ENCODE measurements at places on chromosomes 12 and 14. TPM values are rescaled to one million over a fixed set of nuclear protein-coding genes. Genes with fewer than 3 reads are reported as not detected.

GRCh38 chr12:13117029-13117428 is 13.6 kb upstream of the GSG1 start:
- no peaks in the 10 kb centered on the region for H3K36me3 ChIP-seq
- H3K27me3 ChIP-seq: no peaks in the 10 kb centered on the region
- H3K4me1 ChIP-seq: no peaks in the 10 kb centered on the region
- DNase-seq: no peak
- no peak overlapping the region for H3K4me3 ChIP-seq

DNA sequence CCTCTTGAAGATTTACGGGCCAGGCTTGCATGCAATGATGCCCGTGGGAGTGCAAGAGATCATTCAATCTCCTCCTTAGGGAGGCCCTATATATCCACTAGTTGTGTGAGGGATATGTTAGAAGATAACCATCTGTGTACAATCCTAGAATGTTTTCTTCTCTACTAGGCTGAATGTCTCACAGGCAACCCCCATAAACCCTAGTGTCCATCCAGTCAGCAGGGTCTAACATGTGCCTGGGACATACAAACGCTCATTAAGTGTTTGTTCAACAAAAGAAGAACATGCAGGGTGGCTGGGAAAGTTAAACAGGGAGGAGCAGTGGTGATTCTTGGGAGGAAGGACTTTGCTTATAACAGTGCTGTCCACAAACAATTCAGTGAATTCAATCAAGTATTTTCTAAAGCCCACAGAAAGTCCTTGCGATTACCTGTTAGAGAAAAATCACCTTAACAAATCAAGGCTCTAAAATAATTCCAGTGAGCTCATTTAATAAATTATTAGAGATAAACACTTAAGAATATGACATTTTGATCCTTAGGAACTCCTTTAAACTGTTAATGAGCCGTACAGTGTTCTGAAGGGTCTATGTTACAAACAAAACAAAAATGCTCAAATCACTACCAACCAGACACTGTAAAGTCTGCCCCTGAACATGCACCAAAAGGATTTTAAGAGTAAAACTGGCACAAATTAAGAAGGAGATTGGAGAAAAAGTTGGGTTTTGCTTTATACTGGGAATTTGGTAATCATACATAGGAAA is 96.6 kb upstream of the FERMT2 start:
- no peaks in the 10 kb centered on the region for H3K4me1 ChIP-seq
- H3K27ac ChIP-seq: no peak overlapping the region
- H3K4me3 ChIP-seq: no peak overlapping the region
- H3K27me3 ChIP-seq: no peaks in the 10 kb centered on the region
- no peak for DNase-seq
- peaks cover 20% of the 10 kb centered on the region for H3K36me3 ChIP-seq

- H3K27ac ChIP-seq: no peak overlapping the region
- H3K36me3 ChIP-seq: no peaks in the 10 kb centered on the region
- no peak overlapping the region for H3K4me3 ChIP-seq
- H3K27me3 ChIP-seq: no peaks in the 10 kb centered on the region
Measured at GRCh38 chr14:31505411-31505810, 17.6 kb upstream of the GPR33 start.

GRCh38 chr14:104746071-104746545 is 6.8 kb upstream of the SIVA1 start:
- peak overlapping the region; percentile 66 for H3K27ac ChIP-seq
- H3K4me3 ChIP-seq: no peak overlapping the region
- H3K27me3 ChIP-seq: no peaks in the 10 kb centered on the region
- DNase-seq: no peak

GRCh38 chr12:116314477-116314876 is 37.0 kb upstream of the MED13L start:
- H3K36me3 ChIP-seq: no peaks in the 10 kb centered on the region
- no peak for DNase-seq
- no peak overlapping the region for H3K27ac ChIP-seq
- peaks cover 19% of the 10 kb centered on the region for H3K4me1 ChIP-seq
- H3K4me3 ChIP-seq: no peak overlapping the region

- no peaks in the 10 kb centered on the region for H3K27me3 ChIP-seq
- H3K27ac ChIP-seq: no peak overlapping the region
- DNase-seq: no peak
- H3K36me3 ChIP-seq: no peaks in the 10 kb centered on the region
- H3K4me3 ChIP-seq: no peak overlapping the region
Measured at GRCh38 chr14:52115286-52115685, 46.4 kb upstream of the NID2 start.

DNA sequence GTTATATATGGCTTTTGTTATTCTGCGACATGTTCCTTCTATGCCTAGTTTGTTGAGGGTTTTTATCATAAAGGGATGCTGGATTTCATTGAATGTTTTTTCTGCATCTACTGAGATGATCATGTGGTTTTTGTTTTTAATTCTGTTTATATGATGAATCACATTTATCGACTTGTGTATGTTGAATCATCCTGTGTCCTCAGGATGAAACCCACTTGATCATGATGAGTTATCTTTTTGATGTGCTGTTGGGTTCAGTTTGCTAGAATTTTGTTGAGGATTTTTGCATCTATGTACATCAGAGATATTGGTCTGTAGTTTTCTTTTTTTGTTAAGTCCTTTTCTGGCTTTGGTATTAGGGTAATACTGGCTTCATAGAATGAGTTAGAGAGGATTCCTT is 291.2 kb downstream of the AKAP6 start:
- no peaks in the 10 kb centered on the region for H3K27me3 ChIP-seq
- peaks cover 14% of the 10 kb centered on the region for H3K4me1 ChIP-seq
- no peak overlapping the region for H3K27ac ChIP-seq
- no peak for DNase-seq
- no peak overlapping the region for H3K4me3 ChIP-seq
- no peaks in the 10 kb centered on the region for H3K36me3 ChIP-seq

- H3K4me3 ChIP-seq: no peak overlapping the region
- DNase-seq: no peak
- H3K36me3 ChIP-seq: no peaks in the 10 kb centered on the region
- no peak overlapping the region for H3K27ac ChIP-seq
- peaks cover 71% of the 10 kb centered on the region for H3K27me3 ChIP-seq
- no peaks in the 10 kb centered on the region for H3K4me1 ChIP-seq
Measured at GRCh38 chr12:1884651-1885050, 33.8 kb downstream of the CACNA2D4 start.

DNA sequence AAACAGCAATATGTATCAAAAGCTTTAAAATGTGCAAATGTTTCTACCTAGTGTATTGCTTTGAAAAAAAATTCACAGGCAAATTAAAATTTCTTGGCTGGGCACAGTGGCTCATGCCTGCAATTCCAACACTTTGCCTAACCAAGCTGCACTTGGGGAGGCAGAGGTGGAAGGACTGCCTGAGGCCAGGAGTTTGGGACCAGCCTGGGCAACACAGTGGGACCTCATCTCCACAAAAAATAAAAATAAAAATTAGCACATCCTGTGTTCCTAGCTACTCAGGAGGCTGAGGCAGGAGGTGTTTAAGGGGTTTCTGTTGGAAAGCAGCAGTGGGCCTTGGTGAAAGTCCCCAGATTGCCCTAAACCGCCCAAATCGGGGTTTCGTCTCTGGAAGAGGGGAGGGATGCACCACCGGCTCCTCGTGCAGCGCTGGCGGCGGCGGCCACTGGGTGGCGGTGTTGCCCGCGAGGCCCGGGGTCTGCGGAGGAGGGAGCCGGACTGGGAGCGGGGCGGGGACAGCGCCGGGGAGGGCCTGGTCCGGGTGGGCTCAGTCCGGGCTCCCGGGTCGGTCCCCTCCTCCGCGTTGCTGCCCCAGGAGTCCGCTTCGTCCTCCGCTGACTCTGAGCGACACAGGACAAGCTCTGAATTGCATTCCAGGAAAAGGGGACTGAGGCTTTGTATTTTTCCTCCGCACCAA is 265.6 kb downstream of the AACS start:
- H3K4me1 ChIP-seq: no peaks in the 10 kb centered on the region
- peak overlapping the region; percentile 42 for H3K4me3 ChIP-seq
- no peaks in the 10 kb centered on the region for H3K36me3 ChIP-seq

- peak overlapping the region; percentile 74 for H3K27ac ChIP-seq
- no peak for DNase-seq
- H3K36me3 ChIP-seq: peaks cover 13% of the 10 kb centered on the region
Measured at GRCh38 chr14:102819176-102819628, 42.0 kb downstream of the TRAF3 start.

Gene SPTB
- total RNA-seq: 2.1 TPM

Gene SCNN1A
- 136 TPM for total RNA-seq

Gene PLEK2
- total RNA-seq: 22.4 TPM

Gene C14orf180
- total RNA-seq: not detected

Gene IGFBP6
- total RNA-seq: 12.0 TPM

Gene PPP2R5C
- total RNA-seq: 118 TPM

Gene MEG3
- total RNA-seq: not detected

Gene OASL
- total RNA-seq: 0.47 TPM

Data from MCF 10A (cell line).